Kidney glomerular epithelial cell (primary cell): ENCODE measurements at places on chromosomes 6 and 20.
A peak's percentile ranks its signal among the peaks of the same experiment; 100 is the strongest.

DNA sequence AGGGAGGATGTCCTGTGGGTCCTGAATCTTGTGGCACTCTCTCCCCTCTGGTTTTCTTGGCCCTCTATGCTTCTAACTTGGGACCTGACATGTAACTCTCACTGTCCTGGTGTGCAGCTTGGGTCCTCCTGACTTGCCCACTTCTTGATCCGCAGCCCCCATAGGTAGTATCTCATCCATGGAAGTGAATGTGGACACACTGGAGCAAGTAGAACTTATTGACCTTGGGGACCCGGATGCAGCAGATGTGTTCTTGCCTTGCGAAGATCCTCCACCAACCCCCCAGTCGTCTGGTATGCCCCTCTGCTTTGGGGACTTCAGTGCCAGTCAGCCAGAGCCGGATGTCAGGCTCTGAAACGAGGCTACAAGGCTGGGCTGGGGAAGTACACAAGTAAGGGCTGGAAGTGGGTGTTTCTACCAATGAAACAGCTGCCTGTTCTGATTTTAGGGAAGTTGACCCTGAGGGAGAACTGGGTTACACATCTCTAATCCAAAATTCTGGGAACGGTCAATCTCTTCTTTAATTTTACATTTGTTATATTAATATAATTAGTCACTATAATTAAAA lies 641 bp downstream of the DBNDD2 start:
- no peak for DNase-seq

DNA sequence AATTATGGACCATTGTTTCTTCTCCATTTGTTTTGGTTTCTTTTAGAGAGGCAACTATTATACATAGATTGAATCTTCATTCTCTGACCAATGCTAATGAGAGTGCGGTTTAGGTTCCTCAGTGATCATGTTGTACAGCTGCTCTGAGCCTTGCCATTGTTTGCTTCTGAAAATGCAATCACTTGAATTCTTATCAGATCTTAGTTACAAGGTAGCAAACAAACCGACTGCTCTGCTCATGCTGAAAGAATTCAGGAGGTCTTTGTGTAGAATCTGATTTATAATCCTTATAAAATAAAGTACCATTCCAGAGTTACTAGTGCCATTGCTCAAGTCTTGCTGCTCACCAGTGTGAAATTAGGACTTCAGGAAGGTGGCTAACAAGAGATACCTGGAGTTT lies 569.1 kb upstream of the ID4 start:
- DNase-seq = no peak

GRCh38 chr20:7383216-7383615 lies 557.0 kb downstream of the HAO1 start:
- DNase-seq = no peak

- DNase-seq = no peak
Observed at GRCh38 chr6:126605089-126605488, 265.2 kb downstream of the CENPW start.

DNA sequence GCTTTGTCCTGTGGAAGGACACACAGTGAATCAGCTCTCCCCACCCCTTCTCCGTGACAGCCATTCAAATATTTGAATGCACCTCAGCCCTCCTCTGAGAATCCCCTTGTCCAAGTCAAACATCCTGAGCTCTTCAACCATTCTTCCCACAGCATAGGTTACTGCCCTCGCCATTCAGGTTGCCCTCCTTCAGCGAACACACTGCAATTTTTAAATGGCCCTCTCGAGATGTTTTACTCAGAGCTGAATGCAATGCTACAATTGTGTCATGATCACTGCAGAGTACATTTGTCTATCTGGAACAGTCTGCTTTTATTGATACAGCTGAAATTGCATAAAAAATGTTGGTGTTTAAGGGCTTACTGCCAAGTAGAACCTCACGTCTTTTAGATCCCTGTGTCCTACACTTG lies 48.9 kb downstream of the SLC2A12 start:
- no peak for DNase-seq

GRCh38 chr6:10529231-10529801 lies 8.2 kb downstream of the GCNT2 start:
- peak; percentile 61 for DNase-seq

GRCh38 chr6:4615891-4616290 lies 160.3 kb upstream of the CDYL start:
- no peak for DNase-seq

DNA sequence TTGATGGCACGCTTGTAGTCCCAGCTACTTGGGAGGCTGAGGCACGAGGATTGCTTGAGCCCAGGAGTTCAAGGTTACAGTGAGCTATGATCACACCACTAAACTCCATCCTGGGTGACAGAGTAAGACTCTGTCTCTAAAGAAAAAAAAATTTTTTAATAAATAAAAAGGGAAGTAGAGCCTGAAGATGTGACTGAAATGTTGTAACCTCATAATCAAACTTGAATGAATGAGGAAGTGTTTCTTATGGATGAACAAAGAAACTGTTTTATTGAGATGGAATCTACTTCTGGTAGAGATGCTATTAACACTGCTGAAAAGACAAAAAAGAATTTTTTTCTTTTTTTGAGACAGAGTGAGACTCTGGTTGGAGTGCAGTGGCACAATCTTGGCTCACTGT lies 6.7 kb downstream of the MAK start:
- DNase-seq = no peak

GRCh38 chr6:9405825-9406224 lies 970.5 kb upstream of the SLC35B3 start:
- peak; percentile 34 for DNase-seq

DNA sequence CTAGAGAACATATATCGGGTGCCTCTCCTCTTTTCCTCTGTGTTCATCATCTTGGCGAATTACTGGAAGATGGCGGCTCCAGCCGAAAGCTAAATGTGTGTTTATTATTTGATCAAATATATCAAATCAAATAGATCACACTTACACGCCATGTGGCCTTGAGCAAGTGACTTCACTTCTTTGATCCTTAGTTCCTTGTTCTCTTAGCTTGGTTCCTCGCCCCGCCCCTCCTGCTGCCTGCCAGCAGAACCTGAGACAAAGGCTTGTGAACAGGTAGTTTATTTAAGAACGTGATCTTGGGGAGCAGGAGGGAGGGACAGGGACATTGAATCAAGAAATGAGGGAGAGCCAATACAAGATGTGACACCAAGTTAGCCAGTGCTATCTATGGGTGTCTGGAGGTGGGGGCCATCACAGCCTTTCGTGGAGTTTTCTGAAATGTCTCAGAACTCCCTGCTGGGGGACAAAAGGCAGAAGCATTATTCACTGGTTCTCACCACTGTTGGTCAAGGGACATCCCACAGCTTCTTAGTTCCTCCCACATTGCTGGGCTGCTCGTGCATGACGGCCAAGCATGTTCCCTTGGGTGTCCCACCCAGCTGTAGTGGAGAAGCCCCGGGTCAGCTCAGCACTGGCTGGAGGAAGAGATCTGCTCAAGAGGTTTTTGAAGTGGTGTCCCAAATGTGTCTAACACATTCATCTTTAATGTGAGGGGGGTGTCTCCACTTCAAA lies 44.9 kb upstream of the RNF24 start:
- DNase-seq = no peak

DNA sequence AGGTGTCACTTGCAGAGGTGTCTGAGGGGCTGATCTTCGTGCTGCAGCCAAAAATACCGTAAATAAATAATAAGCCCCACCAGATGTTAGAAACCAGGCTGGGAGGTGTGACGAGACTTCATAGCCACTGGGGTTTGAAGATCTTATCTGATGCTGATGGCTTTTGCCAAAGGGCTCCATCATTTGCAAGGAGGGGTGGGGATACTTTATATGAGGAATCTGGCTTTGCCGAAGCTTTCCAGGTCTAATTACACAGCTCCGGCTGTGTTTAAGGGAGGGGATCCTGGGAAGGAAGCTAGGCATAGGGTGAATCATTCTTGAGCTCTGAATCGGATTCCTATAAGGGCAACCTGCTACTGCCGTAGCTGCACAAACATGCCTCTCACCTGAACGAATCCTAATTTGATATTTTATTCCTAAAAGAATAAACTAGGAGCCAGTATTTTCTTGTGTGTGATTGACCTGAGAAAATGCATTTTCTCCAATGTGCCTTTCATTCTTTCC lies 249.6 kb downstream of the SOD2 start:
- no peak for DNase-seq

DNA sequence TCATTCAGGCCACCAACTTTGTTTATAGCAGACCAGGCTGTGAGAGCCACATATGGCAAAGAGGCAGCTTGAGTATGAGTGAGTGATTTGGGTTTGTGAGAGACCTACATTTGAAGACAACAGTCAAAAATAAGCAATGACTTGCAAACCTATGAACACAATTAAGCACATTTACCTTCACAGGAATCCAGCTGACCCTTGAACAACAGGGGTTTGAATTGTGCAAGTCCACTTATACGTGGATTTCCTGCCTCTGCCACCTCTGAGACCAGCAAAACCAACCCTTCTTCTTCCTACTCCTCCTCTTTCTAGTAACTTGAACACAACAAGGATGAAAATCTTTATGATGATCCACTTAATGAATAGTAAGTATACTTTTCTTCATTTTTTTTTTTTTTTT lies 10.1 kb downstream of the RTN4IP1 start:
- DNase-seq = no peak

- peak; percentile 17 for DNase-seq
Observed at GRCh38 chr6:159252955-159253508, 83.8 kb downstream of the FNDC1 start.

DNA sequence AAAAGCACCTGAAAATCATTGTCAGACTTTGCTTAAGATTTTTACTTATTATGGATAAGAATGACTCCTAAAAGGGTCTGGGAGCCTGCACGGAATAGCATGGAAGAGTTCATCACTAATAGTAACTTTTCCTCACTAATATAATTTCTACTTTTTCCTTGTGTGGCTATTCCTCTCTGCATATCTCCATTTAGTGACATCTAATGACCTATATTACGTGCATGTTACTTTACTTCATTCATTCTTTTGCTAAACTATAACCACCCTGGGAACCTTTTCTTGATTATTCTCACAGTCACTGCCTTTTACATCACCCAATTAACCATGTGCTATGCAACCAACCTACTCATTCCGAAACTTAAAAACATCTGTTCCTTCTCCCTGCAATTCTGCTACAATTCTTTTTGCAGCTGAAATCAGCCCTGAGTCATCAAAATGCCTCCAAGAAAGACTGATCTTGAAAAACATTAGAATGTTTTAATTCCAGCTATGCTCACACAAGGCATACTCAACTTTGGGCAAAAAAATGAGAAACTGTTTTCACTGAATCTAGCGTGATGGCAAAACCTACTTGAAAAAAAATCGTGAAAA lies 313.3 kb downstream of the RNGTT start:
- DNase-seq = no peak

DNA sequence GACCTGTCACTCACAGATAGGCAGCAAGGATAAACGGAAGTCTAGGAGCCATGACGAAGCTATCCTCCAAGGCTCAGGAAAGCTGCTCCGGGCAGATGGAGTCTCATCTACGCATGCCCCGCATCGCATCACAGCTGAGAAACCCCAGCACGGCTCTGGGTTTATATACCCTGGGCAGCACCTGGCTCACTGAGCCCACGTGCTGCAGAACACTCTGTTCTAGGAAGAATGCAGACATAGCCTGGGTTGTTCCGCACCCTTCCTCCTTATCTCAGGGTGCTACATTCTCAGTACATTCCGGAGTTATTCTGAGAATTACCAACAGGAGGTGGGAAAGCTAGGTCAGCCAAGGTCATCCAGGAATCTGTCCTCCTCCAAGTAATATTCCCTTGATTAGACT lies 260.4 kb downstream of the CBLN4 start:
- DNase-seq = no peak

DNA sequence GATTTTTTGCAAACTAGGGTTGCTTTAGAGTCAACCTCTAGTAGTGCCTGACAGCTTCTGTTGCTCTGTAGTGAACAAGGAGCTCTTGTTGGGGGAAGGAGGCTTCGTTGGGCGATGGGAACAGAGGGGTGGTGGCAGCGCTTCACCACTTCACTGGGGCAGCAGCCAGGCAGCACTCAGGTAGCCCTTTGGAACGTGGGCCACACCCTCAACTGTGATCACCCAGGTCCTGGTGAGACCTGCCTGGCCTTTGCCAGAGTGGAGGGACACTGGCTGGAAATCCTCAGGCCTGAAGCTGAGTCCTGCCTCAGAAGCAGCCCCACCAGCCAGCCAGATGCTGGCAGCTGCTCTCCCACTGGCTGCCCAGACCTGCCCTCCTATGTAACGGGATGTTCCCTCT lies 10.4 kb upstream of the EDN3 start:
- no peak for DNase-seq

- peak; percentile 56 for DNase-seq
Observed at GRCh38 chr6:127102299-127102698, 16.2 kb upstream of the RSPO3 start.

DNA sequence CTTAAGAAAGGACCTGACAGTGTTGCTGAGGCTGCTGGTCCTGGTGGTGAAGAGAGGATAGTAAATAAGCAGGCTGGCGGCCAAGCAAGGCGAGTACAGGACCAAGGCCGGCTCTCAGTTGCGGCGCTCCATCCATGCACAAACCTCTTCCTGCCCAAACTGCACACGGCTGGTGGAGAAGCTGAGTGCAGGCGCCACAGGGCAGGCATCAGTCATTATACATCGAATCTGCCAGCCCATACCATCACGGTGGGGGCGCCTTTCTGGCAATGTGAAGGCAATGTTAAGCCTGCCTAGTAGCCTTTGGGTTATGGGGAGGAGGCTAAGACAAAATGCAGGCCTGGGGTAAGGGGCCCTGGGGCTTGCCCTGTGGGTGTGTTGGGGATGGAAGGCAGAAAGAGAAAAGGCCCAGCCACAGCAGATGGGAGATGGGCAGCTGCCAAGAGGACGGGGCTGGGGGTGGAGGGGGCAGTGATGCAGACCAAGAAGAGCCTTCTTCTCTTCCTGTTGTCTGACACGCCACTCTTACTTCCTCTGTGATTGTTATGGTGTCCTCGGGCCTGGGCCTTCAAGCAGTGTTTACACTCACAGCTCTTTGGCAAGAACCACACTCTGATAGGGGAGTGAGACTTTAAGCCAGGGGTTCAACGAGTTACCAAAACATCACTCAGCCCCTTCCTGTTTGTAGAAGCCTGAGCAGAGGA lies 20.3 kb upstream of the KCNK16 start:
- DNase-seq = no peak

DNA sequence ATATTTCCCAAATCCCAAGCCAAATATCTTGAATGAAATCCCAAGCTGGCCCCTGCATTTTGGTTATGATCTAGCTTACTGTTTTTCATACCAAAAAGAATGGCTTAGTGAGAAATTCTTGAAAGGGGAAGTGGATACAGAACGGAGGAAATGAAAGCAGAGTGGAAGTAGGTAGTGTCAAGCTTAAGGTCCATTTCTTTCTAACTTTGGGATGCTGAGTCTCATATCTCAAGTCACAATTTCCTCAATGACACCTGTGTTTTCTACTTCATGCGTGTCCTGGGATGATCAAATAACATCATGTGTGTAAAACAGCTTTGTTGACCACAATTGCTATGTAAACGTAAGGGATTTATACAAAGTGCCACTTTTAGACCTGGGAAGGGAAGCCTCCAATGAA lies 238.8 kb upstream of the SLC35B3 start:
- no peak for DNase-seq

GRCh38 chr6:167089243-167090142 lies 33.4 kb upstream of the CCR6 start:
- no peak for DNase-seq

DNA sequence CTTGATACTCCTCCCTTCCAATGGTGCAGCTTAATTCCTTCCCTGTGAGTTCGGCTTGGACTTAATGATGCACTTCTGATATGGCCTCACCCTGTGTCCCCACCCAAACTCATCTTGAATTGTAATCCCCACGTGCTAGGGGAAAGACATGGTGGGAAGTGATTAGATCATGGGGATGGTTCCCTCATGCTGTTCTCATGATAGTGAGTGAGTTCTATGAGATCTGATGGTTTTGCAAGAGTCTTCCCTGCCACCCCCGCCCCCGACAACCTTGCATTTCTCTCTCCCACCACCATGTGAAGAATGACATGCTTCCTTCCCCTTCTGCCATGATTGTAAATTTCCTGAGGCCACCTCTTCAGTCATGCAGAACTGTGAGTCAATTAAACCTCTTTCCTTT lies 50.3 kb upstream of the HLA-G start:
- DNase-seq = no peak
